ENCODE measurements at places on chromosomes 2 and 18.

- DNase-seq = no peak
Observed at GRCh38 chr2:105127289-105127915, 89.5 kb downstream of the MRPS9 start.

GRCh38 chr2:161042990-161043625 lies 117.1 kb upstream of the TANK start:
- no peak for DNase-seq

DNA sequence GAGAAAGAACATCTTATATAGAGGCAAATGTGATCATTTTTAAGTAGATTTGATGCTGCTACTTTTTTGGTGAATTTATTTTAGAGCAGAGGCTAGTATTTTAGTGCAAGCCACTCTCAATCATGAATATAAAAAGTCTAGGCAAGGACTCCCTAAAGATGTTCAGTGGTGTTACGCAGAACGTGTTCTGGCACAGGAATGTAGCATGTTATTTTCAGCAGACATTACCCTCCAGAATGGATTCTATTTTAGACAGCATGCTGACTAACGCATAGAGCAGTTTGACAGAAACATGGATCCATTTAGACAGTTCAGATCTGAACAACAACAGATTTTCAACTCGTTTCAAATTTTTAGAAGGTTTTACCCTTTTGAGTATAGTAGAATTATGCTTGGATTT lies 54.1 kb downstream of the DSC3 start:
- no peak for DNase-seq

GRCh38 chr2:13135856-13136255 lies 419.1 kb downstream of the TRIB2 start:
- no peak for DNase-seq

DNA sequence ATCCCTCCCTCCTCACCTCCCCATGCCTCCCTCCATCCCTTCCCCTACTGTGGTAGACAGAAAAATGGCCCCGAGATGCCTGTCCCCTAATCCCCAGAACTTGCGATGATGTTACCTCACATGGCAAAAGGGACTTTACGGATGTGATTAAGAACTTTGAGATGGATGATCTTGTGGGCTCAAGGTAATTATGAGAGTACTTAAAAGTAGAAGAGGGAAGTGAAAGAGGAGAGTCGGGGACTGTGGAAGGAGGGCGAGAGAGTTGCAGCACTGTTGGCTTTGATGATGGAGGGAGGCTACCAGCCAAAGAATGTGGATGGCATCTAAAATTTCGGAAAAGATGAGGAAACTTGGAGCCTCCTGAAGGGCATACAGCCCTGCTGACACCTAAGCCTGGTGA lies 66.5 kb downstream of the AGAP1 start:
- DNase-seq = no peak

- no peak for DNase-seq
Observed at GRCh38 chr2:128594953-128595677, 276.4 kb upstream of the HS6ST1 start.

DNA sequence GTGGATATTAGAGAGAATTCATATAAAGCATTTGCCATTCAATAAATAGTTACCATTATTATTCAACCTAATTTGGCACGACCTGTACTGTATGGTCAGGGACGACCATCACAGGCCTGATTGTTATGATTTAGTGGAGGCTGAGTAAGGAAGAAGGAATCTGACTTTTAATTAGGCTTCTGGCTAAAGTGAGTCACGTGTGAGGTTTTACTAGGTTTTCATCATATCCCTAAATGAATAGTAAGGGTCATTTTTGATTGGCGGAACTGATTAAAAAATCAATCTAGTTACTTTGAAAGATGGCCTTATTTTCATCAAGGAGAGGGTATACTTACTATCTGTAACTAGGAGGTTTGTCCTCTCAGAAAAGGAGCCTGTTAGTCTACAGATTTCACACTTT lies 143.4 kb downstream of the ADCYAP1 start:
- DNase-seq = no peak

DNA sequence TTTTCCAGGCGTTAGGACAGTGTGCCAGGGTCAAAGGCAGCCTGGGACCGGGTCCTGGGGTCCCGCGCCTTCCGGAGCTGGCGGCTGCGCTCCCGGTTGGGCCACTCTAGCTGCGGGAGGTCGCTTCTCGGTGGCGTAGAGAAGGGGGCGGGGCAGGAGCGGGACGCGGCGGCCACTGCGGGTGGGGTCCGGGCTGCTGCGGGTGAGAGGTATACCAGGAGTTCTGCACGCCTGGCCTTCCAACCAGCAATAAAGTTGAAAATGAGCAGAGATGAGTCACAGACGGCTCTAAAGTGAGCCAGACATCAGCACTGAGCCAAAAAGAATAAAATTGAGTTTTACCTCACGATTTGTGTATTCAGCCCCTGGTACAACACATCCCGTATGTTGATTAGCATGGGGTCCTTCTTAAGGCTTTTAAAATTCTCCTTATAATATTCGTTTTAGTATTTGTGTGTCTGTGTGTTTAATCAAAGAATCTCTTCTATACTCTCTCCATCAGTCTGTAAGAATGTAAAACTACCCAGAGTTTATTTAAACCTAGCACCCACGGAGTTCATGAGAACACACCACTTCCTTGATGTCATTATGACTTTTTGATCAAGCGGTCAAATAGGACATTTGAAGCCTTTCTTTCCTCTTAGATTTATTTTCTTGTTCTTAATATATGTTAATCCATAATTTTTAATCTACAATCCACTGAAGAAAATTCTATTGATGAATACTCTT lies at the start of gene C1GALT1C1L:
Gene C1GALT1C1L, minus strand, starts transcription at position 108 of the 729 bp plus-strand sequence. Its CDS starts 107 bp downstream, at position 1.
- no peak for DNase-seq

DNA sequence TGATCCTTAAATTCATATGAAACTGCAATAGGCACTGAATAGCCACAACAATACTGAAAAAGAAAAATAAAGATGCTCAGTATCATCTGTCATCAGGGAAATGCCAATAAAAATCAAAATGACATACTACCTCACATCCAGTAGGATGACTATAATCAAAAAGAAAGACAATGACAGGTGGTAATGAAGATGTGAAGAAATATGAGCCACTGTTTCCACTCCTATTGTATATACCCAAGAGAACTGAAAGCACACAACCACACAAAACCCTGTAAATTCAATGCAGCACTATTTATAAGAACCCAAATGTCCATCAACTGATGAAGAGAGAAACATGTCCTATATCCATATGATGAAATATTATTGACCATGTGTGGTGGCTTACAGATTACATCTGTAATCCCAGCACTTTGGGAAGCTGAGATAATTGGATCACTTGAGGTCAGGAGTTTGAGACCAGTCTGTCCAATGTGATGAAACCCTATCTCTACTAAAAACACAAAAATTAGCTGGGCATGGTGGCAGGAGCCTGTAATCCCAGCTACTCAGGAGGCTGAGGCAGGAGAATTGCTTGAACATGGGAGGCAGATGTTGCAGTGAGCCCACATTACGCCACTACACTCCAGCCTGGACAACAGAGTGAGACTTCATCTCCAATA lies 39.9 kb downstream of the MAP3K2 start:
- no peak for DNase-seq

GRCh38 chr18:27713037-27713737 lies 463.7 kb downstream of the CDH2 start:
- no peak for DNase-seq

GRCh38 chr2:60215386-60215901 lies 338.0 kb downstream of the BCL11A start:
- DNase-seq = no peak

DNA sequence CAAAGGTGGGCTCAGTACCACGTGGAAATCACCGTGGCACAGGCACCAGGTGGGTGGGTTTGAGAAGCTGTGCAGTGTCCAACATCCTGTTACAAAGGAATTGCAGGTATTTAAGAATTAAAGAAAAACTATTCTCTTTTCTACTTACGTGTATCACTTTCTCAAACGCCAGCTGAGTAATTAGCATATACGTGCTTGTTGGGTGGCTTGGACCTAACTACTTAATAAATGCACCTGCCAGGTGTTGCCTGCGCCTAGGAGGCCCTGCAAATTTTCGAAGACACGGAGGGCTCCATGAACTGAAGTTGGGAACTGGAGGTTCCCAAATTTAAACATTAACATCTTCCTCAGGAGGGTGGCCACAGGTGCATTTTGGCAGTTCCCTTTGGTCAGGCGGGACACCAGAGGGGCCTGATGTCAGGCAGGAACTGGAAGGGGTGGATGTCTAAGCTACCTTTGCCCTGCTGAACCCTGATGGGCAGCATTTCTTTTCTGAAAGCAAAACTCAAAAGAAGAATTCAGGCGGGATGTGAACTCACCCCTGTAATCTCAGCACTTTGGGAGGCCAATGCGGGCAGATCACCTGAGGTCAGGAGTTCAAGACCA lies 84.8 kb downstream of the HS6ST1 start:
- no peak for DNase-seq

GRCh38 chr2:26768759-26769088 lies 4.6 kb downstream of the SLC35F6 start:
- no peak for DNase-seq

GRCh38 chr2:240179941-240180666 lies 39.6 kb upstream of the OTOS start:
- no peak for DNase-seq

DNA sequence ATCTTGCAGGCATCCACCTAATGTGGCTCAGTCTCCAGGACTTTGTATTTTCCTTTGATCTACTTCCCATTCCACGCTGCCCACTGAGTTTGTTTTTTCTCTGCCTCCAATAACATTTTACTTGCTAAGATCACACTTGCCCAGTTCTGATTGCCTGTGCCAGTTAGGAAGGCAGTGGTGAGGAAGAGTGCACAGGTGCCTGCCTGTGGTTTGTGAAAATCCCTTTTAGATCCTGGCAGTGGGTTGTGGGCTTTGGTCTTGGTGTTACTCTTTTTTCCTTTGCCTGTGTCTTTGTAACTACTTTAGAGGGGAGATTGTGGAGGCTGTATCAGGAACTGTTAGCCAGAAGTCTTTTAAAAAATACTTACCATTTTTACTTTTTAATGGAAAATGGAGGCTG lies 36.9 kb upstream of the KCNG2 start:
- DNase-seq = no peak

DNA sequence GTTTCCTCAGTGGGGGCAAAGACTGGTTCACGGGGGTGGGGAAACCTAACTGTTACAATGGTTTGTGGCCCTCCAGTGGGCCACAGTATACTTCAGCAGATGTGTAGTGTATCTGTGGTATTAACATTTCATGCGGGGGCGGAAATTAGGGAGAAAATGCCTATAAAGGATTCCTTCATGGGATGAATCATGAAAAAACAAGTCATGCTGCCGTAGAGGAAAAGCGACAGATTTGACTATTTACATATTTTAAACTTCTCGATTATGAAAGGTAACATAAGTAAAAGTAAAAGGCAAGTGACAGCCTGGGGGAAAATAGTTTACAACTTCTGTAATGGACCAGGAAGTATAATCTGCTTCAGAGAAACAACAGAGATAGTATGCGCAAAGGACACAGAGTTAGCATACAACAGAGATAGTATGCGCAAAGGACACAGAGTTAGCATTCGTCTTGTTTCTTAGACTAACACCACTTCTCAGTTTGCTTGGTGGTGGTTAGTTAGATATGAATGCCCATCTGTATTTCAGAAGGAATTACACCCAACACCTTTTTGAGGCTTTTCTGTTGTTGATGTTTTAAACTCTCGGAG lies 41.1 kb downstream of the MRPS9 start:
- DNase-seq = no peak

GRCh38 chr2:205619600-205619999 lies 62.7 kb upstream of the NRP2 start:
- no peak for DNase-seq

- DNase-seq = peak; percentile 74
Observed at GRCh38 chr18:13159579-13159978, 59.0 kb upstream of the LDLRAD4 start.

DNA sequence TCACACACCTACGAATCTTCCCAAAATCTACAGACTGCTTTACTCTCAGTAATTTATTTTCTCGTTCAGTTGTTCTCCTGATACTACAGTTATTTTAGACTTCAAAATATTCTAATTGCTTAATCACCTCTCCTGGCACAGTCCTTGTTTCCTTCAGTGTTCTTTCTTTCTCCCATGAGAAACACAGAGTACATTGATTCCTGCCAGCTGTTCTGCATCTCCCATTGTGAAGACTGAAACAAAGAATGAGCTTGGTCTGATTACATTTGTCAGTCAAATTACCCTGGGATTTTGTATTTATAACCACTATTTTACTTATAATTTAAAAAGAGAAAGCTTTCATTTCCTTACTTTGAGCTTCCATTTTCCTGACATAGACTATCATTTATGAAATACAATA lies 63.9 kb upstream of the TANK start:
- no peak for DNase-seq

DNA sequence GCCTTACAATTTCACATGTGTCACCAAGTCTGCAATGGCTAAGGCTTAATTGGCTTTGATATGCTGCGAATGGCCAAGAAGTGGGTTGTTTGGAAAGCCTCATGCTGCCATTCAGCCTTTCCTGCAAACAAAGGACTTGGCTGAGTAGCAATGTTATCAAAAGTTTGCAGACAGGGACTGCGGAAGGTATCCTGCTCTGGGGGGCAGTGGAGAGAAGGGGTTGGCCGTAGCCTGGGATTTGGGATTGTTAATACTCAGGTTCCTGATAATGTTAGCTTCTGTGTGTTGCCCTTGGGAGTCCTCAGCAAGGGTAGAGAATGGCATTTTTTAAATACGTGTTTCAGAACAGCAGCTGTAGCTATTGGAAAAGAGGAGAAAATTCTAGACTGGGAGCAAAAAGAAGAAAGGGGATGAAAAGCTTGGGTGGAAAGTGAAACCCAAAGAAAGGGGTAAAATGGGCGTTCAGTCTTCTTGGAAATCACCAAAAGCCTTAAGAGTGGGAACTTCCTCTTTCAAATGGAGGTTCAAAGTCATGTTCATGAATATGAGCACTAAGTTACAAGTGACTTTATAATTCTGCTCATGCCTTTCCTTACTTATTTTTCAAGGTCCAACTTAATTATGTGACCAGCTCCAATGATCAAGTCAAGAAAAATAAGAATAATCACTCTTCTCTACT lies 325.1 kb downstream of the RNF144A start:
- DNase-seq = no peak

DNA sequence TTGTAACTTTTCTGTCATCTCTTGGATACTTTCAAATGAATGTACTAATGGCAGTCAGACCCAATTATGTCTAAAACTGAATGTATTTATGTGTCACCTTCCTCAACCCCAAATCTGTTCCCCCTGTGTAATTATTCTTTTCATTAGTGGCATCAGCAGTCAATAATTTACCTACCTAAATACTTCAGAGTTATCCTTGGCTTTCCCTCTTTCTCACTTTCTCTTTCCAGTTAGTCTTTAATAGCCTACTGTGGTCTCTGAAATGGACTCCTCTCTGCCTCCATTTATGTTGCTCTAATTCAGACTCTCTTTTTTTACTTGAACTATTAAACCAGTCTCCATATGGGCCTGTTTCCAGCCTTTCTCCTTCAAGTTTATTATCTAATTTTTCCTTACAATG lies 21.0 kb downstream of the C18orf63 start:
- DNase-seq = peak; percentile 6

Measured in hematopoietic multipotent progenitor cell treated with erythropoietin and hydrocortisone succinate and interleukin-3 and kit ligand, for 15 days (in vitro differentiated cells).